ENCODE measurements at places on chromosomes 1 and 21. TPM values are rescaled to one million over a fixed set of nuclear protein-coding genes. Genes with fewer than 3 reads are reported as not detected.

DNA sequence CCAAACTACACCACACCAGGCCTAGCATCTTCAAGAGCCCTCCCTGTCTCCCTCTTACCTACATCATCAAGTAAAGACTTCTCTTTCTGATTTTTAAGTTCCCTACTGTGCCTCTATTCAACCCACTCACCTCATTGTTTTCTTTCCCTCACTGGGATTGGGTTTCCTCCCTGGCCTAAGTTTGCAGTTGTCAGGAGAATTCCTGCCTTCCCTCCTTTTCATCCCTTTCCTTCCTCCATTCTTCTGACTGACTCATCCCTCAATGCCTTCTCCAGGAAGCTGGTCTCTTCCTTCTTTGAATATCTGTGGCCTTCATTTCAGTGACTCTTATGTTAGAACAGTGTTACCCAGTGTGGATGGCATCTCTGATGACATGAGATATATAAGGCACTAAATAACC is 139.9 kb upstream of the KIAA0040 start:
- peaks cover 3% of the 10 kb centered on the region for H3K27me3 ChIP-seq
- H3K4me1 ChIP-seq = no peaks in the 10 kb centered on the region
- no peak for DNase-seq
- H3K4me3 ChIP-seq = no peak overlapping the region

- H3K27ac ChIP-seq = no peak within 1 kb of the TSS
- no peaks in the 10 kb centered on the region for H3K4me1 ChIP-seq
- no peak within 1 kb of the TSS for H3K4me3 ChIP-seq
These were observed at the start of gene ZNF648 for GRCh38 chr1:182061594-182061993. Gene ZNF648, minus strand, starts transcription at chr1:182061712. Its CDS starts 3,702 bp downstream, at chr1:182058010.

- H3K4me1 ChIP-seq = peaks cover 3% of the 10 kb centered on the region
- DNase-seq = no peak
- H3K36me3 ChIP-seq = no peaks in the 10 kb centered on the region
- no peak overlapping the region for H3K27ac ChIP-seq
- no peak overlapping the region for H3K4me3 ChIP-seq
These were observed 55.6 kb upstream of the ABCD3 start for GRCh38 chr1:94362466-94363058.

The ANGPTL3 gene
- not detected for total RNA-seq

The TRIM67 gene
- total RNA-seq = not detected

DNA sequence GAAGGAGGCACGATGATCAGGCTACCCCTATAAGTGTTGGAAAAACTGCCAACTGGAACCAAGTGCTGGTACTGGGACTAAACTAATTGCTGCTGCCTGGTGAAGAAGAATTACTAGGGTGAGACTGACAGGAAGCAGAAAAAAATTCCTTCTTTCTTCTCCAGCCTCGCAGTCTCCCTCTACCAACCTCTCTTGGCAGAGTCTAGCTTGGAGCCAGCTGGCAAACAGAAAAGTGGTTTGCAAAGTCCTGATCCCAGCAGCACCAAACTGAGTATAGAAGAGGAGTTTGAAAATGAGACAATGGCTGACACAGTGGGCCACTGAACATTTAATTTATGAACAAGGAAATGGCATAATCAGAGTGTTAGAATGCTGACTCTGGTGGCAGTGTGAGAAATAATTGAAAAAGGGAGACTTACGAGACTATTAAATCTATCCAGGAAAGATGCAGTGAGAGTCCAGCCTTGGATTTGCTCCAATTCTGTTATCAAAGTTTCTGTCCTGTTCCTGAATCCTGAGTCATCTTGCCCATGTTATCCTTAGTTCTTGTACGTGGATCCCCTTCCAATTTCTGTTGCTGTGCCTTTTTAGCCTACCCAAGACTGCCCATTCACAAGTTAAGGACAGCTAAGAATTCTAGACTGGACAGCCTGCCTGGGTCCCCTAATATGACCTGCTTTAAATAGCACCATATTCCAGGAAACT is 23.7 kb upstream of the DISP1 start:
- peaks cover 20% of the 10 kb centered on the region for H3K4me1 ChIP-seq
- no peaks in the 10 kb centered on the region for H3K27me3 ChIP-seq
- no peak overlapping the region for H3K27ac ChIP-seq
- DNase-seq = no peak
- no peak overlapping the region for H3K4me3 ChIP-seq
